ENCODE measurements at places on chromosomes 3 and 15. TPM values are rescaled to one million over a fixed set of nuclear protein-coding genes. Genes with fewer than 3 reads are reported as not detected.

DNA sequence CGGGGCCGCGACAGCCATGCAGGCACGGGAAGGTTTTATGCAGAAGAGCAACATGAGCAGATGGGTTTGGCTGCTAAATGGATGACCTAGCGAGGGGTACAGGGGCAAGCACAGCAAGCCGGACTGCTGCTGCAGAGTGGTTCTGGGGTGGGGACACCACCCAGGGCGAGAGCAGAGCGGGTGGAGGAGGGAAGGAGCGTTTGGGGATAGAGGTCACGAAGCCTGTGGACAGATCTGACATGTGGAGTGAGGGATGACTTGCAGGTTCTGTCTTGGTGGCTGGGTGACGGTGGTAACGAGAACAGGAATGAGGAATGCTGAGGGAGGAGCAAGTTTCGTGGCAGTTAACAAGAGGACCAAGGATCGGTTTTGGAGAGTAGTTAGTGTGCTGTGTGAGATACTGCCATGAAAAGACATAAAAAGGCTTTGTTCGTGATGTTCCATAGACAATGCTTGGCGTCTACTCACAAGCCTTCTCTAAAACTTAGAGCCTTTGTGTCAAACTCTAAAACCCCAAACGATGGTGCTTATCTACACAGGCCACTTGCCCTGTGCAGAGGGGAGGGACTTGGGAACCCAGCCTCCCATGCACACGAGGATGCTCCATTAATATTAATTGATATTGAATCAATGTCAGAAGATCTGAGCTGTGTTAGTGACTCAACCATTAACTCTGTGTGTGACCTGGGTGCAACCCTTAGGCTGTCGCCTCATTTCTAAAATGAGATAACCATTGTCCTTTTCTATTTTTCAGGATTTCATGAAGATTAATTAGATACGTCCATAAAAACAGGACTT is 132.7 kb upstream of the SLC2A2 start:
- no peak for DNase-seq
- peaks cover 3% of the 10 kb centered on the region for H3K4me1 ChIP-seq
- no peak overlapping the region for H3K27ac ChIP-seq

DNA sequence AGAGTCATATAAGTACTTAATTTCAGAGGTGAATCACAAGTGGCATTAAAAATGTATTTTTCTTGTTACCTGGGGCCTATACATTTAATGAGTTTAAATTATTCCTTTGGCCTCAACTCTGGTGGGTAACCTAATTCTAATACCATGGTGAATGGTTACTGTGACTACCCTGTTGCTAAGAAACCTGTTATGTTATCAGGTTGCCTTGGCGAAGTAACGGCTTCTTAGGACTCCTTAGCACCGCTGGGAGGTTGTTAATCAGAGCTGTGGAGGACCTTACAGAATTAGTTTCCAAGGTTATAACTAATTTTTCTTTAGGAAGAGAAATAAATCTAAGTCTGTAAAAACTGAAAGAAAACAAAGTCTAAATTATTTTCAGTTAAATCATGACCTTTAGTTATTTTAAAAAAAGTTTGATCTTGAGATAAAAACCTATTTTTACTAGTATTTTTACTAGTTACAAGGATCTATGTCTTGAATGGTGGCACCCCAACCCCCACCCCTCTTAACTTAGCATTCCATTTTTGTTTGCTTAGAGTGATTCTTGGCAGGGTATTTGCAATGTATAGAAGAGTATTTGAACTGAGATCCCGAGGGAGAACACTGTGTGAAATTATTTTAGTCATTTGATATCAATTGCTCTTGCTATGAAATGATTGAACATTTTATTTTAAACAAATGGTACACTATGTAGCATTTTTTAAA is 155.5 kb downstream of the FNDC3B start:
- H3K27ac ChIP-seq: no peak overlapping the region
- peaks cover 2% of the 10 kb centered on the region for H3K36me3 ChIP-seq
- no peaks in the 10 kb centered on the region for H3K27me3 ChIP-seq
- no peak for DNase-seq
- peaks cover 6% of the 10 kb centered on the region for H3K4me1 ChIP-seq

- H3K4me1 ChIP-seq: no peaks in the 10 kb centered on the region
- no peaks in the 10 kb centered on the region for H3K36me3 ChIP-seq
- no peak for DNase-seq
- H3K27ac ChIP-seq: no peak overlapping the region
- H3K4me3 ChIP-seq: no peak overlapping the region
Measured at GRCh38 chr3:20326541-20326940, 140.5 kb upstream of the SGO1 start.

DNA sequence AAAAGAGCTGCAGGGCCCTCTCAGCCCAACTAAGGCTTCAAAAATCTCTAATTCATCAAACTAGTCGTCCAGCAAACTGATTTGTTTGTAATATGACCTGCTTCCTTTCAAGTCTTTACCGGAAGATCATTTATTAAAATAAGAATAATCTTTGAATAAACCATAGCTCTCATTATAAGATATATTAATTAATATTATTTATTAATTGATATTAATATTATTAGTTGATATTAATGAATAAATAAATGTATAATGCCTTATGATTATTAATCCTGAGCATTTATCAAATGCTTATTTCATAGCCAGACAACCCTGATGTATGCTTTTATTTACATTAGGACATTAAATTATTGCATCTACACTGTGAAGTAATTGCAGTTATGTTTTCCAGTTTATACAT is 550.7 kb upstream of the ALCAM start:
- no peaks in the 10 kb centered on the region for H3K4me1 ChIP-seq
- H3K4me3 ChIP-seq: no peak overlapping the region
- no peak overlapping the region for H3K27ac ChIP-seq

DNA sequence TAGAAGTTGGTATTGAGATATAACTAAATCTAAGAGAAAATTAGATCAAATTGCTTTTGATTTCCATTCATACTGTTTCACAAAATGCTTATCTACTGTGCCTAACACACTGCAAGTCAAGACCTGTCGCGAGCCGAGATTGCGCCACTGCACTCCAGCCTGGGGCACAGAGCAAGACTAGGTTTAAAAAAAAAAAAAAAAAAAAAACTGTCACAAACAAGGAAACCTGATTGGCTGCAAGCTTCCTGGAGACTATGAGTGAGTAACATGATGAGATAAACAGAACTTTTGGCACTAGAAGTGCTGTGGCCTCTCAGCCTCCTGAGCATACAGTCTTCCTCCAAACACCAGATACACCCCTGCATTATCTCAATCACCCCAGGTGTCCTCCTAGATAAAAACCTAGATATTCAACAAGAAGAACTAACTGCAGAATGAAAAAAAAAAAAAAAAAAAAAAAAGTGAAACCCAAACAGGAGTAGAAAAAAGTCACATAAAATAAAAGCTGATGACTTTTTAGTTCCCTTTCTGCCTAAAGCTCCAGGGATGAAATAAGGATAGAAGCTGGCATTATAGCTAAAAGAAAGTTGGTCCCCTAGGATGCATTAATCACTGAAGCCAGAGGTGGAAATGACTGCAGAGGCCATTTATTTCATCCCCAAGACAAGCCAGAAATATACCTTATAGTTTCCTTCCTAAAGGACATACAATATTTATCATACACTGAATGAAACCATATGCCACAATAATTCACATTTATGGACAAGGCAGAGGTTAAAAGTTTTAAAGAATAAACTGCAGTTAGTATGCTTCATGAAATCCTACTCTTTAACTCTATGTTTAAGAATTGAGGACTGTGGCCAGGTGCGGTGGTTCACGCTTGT is 82.4 kb downstream of the P3H2 start:
- no peaks in the 10 kb centered on the region for H3K4me1 ChIP-seq
- H3K27me3 ChIP-seq: peaks cover 14% of the 10 kb centered on the region
- no peak for DNase-seq

DNA sequence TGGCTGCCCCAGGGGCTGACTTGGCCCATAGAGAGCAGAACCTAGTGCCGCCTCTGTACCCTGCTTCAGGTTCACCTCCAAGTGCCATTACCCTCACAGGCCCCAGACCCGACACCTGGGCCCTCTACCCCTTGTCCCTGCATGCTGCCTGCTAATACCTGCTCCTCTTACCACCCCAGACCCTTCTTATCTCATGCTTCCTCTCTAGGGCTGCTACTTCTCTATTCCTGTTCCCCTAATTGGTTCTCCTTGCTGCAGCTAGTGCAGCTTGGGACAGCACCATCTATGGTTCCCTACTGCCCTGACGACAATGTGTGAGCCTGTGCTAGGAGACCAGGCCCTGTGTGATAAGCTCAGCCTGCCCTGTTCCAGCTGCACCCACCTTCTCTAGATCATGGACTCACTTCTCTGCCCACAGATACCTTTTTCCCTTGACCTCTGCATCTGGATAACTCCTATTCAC is 15.3 kb downstream of the HDAC11 start:
- H3K4me1 ChIP-seq: no peaks in the 10 kb centered on the region
- H3K36me3 ChIP-seq: no peaks in the 10 kb centered on the region
- H3K27me3 ChIP-seq: no peaks in the 10 kb centered on the region
- no peak overlapping the region for H3K27ac ChIP-seq
- DNase-seq: no peak

- peaks cover 15% of the 10 kb centered on the region for H3K36me3 ChIP-seq
- no peak overlapping the region for H3K27ac ChIP-seq
- no peaks in the 10 kb centered on the region for H3K27me3 ChIP-seq
Measured at GRCh38 chr3:108122276-108122675, 31.4 kb upstream of the CD47 start.

EDEM1 gene
- total RNA-seq: 203 TPM

PRSS50 gene
- not detected for total RNA-seq

GRCh38 chr15:58530056-58530590 is 98.3 kb downstream of the LIPC start:
- H3K27me3 ChIP-seq: no peaks in the 10 kb centered on the region
- H3K4me1 ChIP-seq: no peaks in the 10 kb centered on the region
- DNase-seq: no peak

RTP4 gene
- 2.7 TPM for total RNA-seq

DNA sequence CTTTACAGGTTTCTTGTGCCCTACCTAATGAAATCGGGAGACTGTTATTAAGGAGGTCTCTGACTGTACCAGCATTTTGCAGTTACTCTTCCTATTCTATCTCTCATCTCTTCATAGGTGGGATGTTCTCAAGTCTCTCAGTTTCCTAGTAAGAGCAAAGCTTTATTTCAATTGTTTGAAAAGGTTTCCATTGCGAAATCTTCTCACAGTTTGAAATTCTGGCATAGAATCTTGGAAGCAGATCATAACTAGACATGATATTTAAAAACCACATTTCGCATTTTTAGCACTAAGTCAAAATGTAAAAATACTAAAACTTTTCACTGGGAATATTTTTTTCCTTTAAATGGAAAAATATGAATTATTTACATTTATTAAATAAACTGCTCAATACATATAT is 1311.4 kb downstream of the ROBO2 start:
- H3K27ac ChIP-seq: no peak overlapping the region
- H3K4me1 ChIP-seq: no peaks in the 10 kb centered on the region
- H3K4me3 ChIP-seq: no peak overlapping the region
- no peak for DNase-seq
- no peaks in the 10 kb centered on the region for H3K27me3 ChIP-seq
- no peaks in the 10 kb centered on the region for H3K36me3 ChIP-seq

MYLK gene
- total RNA-seq: not detected

DNA sequence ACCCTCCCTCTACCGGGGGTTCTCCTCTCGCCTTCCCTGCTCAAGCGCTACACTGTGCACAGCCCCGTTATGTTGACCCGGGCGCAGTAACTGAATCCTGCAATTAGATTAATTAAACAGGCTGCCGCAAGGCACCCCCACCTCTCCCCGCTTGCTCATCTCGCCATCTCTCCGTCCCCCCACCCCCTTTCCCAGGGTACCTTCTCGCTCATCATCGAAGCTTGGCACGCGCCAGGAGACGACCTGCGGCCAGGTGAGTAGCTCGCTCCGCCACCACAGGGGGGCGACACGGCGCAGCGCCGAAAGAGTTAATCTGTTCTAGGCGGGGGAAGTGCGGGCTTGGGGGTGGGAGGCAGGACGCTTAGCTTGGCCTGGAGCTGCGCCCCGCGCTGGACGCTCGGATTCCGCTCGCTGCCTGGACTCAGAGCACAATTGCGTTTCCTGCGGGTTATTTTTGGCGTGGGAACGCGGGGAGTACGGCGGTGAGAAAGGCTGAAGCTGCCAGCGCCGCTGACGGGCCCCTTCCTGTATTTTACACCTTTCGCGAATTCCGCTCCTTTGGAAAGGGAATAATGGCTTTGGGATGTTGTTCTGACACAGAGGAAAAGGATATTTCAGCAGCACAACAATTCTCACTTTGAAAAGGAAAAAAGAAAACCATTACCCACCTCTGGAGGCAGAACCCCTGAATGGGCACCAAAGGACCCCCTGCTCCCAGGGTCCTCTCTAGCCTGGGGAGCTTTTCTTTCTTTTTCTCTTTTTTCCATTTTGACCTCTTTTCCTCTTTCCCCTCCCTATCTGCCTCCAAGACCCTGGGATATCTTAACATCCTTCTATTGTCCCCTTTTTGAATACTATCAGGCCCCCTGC is 1.5 kb downstream of the DLL4 start:
- peak overlapping the region; percentile 47 for H3K4me3 ChIP-seq
- no peaks in the 10 kb centered on the region for H3K36me3 ChIP-seq
- H3K27ac ChIP-seq: peak overlapping the region; percentile 6
- peak; percentile 73 for DNase-seq
- H3K4me1 ChIP-seq: peaks cover 40% of the 10 kb centered on the region

ERC2 gene
- total RNA-seq: not detected

- H3K27ac ChIP-seq: no peak overlapping the region
- no peaks in the 10 kb centered on the region for H3K4me1 ChIP-seq
- no peak overlapping the region for H3K4me3 ChIP-seq
- DNase-seq: no peak
- no peaks in the 10 kb centered on the region for H3K36me3 ChIP-seq
Measured at GRCh38 chr15:74275957-74276356, 39.8 kb downstream of the CCDC33 start.

ALCAM gene
- 20.6 TPM for total RNA-seq

ECE2 gene
- total RNA-seq: not detected

DNA sequence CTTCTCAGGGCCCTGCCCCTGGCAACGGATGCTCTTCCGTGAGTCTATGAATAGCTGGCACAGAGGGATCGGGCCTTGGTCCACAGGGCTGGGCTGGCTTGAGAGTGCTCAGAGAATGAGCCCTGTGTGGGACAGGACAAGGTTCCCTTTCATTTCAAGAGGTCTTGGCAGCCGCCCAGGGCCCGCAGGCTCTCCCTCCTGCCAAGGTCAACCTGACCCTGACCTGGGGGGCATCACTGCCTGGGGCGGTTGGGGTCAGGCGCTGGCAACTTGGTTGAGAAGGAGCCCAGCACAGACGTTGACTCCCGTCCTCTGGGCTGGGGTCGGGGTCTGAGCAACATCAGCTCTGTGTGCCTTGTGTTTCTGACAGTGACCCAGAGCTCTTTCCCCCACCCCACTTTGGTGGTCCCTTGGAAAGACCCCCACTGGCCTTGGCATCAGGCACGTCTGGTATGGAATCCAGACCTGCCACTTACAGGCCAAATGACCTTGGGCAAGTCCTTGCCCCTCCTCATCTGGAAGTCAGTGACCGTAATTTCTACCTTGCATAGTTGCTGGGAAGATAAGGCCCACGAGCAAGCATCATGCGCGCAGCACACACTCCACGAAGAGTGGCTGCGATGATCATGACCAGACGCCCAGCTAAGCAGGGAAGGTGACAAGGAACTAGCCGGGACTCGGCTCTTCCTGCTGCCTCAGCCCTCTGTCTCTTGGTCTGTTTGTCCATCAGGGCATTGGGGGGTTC is 36.4 kb downstream of the EPHB3 start:
- DNase-seq: no peak
- no peaks in the 10 kb centered on the region for H3K36me3 ChIP-seq
- no peak overlapping the region for H3K4me3 ChIP-seq
- no peak overlapping the region for H3K27ac ChIP-seq

GRCh38 chr15:52288051-52288942 is 7.3 kb downstream of the MYO5C start:
- peaks cover 8% of the 10 kb centered on the region for H3K27me3 ChIP-seq
- H3K4me3 ChIP-seq: no peak overlapping the region
- no peaks in the 10 kb centered on the region for H3K36me3 ChIP-seq
- DNase-seq: no peak
- peaks cover 7% of the 10 kb centered on the region for H3K4me1 ChIP-seq
- no peak overlapping the region for H3K27ac ChIP-seq
